ENCODE measurements at places on chromosomes 13 and 19. TPM values are rescaled to one million over a fixed set of nuclear protein-coding genes. Genes with fewer than 3 reads are reported as not detected.

CEACAM8 gene
- 0.27 TPM for total RNA-seq

PCDH17 gene
- total RNA-seq: 0.54 TPM

- DNase-seq: no peak
These were observed 15.0 kb downstream of the ARHGEF7 start for GRCh38 chr13:111130116-111130508.

- no peak for DNase-seq
These were observed 391.8 kb downstream of the KLF5 start for GRCh38 chr13:73450583-73450982.

DNA sequence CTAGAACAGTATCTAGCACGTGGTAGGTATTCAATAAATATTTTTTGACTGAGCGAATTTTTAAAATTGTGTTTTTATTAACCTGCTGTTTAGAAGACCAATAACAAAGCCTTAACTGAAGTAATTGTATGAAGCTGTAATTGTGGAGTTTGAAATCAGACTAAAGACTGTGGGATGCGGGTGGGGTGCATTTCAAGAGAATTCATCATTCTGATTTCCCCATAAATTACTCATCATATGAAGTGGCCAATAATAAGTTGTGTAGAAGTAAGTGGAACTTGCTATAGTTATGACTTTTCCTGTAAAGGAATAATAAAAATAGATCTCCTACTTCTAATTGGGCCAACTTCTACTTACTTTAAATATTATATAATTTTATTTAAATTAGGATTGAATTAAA lies 449.3 kb downstream of the PCDH9 start:
- DNase-seq: no peak

- DNase-seq: no peak
These were observed 17.7 kb upstream of the SLC35E1 start for GRCh38 chr19:16589917-16590316.

DNA sequence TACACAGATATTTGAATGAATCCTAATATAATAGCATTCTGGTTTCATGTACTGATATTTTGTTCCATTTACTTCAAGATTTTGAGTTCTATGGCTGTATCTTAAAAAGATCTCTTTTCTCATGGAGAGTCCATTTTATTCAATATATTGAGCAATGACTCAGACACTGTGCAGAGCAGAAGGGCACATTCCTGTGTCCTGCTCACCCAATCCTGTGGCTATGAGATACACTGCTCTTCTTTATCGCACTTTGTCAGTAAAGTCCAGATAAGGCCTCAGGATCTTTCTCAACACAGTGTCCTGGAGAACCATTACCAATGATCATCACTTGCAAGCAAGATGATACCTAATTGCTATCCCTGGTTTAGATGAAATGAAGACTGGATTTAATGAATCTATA lies 155.0 kb downstream of the CYSLTR2 start:
- no peak for DNase-seq

DNA sequence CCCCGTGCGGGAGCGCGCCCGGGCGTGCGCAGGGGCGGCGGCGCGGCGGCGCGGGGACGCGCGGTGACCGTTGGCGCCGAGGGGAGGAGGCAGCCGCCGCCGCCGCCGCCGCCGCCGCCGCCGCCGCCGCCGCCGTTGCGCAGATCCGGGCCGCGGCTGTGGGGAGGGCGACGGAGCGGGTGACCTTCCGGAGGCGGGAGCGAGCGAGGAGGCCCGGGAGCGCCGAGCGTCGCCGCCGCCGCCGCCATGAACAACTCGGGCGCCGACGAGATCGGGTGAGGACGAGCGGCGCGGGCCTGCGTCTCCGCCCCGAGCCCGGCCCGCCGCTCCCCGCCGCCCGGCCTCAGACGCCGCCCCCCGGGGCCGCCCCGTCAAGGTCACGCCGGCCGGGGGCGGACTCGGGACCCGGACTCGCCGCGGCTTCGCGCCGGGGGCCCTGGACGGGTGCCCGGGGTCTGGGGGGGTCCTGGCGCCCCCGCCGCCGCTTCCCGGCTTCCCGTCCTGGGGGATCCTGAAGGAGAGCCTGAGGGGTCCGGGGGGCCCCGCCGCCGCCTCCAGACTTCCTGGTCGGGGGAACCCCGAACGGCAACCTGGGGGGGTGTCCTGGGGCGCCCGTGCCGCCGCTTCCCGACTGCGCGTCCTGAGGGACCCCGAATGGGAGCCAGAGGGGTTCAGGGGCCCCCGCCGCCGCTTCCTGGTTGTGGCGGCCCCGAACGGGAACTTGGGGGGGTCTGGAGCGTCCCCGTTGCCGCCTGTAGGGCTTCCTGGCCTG lies at the start of gene DAZAP1:
TSS of gene DAZAP1 (plus strand) at position 59 of the 772 bp plus-strand sequence. CDS start at position 247, 188 bp downstream.
- no peak for DNase-seq

RANBP3 gene
- total RNA-seq: 61.9 TPM

DNA sequence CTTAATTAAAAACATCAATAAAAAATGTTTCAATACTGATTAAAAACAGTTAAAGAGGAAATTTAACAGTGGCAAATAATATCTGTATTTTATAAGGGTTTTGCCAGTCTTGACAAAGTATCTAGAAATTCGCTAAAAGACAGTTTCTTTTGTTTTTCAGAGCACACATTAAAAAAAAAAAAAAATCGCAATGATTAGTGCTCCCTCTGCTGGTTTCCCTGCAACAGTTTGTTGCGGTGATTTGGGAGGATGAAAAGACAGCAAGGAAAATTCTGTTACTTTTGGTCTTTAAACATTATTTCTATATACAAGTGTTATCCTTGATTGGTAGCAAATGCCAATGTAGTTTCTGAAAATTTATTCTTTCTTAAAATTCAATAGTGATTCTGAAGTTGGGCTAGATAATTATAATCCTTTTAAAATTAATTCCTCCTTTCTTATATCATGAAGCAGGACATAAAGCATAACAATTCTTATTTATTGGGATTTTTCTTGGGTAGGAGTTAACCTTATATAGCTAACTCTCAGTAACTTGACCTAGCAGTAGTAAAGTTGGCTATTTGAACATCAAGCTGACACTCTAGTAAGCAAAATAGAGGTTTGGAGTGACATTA lies 23.1 kb upstream of the SPRY2 start:
- no peak for DNase-seq

- DNase-seq: no peak
These were observed 21.4 kb downstream of the UHRF1 start for GRCh38 chr19:4930664-4931063.

- DNase-seq: no peak
These were observed 69.6 kb downstream of the ACSBG2 start for GRCh38 chr19:6204866-6205723.
